ENCODE measurements at places on chromosomes 2 and 18. TPM values are rescaled to one million over a fixed set of nuclear protein-coding genes. Genes with fewer than 3 reads are reported as not detected.

DNA sequence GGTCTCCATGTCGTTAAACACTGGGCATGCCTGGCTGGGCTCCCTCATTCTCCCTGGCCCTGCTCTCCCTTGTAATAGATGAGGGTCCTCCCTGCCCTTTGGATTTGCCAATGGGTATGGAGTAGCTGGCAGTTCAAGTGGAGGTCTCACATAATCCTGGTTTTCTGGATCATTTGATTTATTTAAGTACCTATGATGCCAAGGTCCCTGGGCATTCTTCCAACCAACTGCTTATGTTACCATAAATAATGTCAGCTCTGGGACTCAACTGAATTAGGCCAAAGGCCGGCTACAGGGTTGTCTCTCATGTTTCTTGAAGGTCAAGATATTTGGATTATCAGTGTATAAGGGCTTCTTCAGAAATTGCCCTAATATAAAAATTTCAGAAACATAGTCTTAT lies 104.9 kb upstream of the LYPD6 start:
- no peak for DNase-seq
- H3K27ac ChIP-seq, result no peak overlapping the region
- no peaks in the 10 kb centered on the region for H3K36me3 ChIP-seq

GRCh38 chr2:218877331-218877730 lies 3.3 kb upstream of the WNT10A start:
- DNase-seq, result peak; percentile 69
- no peak overlapping the region for H3K27ac ChIP-seq
- H3K36me3 ChIP-seq, result no peaks in the 10 kb centered on the region
- peaks cover 23% of the 10 kb centered on the region for H3K27me3 ChIP-seq
- H3K4me3 ChIP-seq, result no peak overlapping the region

- no peak overlapping the region for H3K4me3 ChIP-seq
- H3K4me1 ChIP-seq, result no peaks in the 10 kb centered on the region
- no peak for DNase-seq
- no peak overlapping the region for H3K27ac ChIP-seq
Measured at GRCh38 chr2:66171530-66171929, 263.4 kb upstream of the MEIS1 start.

- H3K4me3 ChIP-seq, result no peak overlapping the region
- H3K36me3 ChIP-seq, result no peaks in the 10 kb centered on the region
- DNase-seq, result no peak
Measured at GRCh38 chr2:222017252-222017850, 281.4 kb downstream of the PAX3 start.

DNA sequence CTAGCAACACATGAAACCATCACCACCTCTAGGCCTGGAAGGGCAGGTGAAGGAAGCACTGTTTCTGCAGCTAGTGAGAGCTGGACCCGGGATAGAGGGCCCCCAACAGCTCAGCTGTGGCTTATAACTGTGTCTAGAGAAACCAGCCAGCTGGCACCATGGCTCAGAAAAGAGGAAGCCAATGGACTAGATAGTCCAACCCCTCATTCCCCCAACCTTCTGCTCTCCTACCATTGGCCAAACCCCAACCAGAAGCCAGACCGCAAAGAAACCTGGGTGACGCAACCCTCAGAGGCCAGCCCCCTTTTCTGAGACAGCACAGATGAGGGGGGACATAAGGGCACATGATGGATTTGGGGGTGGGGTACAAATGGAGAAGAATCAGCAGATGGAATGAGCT lies 24.3 kb downstream of the SMYD1 start:
- no peak for DNase-seq
- H3K27me3 ChIP-seq, result no peaks in the 10 kb centered on the region
- H3K4me3 ChIP-seq, result no peak overlapping the region
- no peak overlapping the region for H3K27ac ChIP-seq

DNA sequence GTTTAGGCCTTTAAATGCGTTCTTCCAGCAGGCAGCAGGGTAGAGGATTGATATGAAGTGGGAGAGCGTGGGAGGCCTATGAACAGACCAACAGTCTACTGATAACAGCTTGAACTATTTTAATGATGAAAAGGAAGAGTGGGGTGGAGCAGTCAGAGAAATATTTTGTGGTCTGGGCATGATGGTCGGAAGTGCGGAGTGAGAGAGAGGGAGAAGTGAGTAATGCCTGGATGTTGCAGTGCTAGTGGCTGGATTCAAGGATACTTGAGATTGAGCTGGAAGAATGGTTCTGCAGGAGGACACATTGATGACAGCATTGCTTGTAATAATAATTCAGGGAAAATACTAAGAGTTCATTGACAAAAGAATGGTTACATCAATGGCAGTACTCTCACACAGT lies 151.0 kb upstream of the DAPL1 start:
- H3K36me3 ChIP-seq, result no peaks in the 10 kb centered on the region
- no peak overlapping the region for H3K27ac ChIP-seq
- no peaks in the 10 kb centered on the region for H3K4me1 ChIP-seq
- no peak overlapping the region for H3K4me3 ChIP-seq
- no peak for DNase-seq

DNA sequence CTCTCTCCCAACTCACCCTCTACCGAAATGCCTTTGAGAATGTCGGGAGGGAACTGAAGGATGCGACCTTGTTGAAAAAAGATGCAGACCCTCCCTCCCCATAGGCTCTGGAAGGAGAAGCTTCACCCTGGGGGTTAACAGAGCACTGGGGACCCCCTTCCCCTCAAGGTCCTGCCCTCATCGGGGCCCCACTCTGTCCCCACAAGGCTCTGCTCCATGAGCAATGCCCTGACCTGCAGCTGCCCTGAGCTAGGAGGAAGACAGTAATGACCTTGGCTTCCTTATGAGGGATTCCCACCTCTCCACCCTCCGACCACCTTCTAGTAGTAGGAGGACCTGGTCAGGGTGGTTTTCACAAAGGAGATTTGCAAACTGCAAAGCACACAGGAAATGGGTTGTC lies 44.4 kb upstream of the HPCAL1 start:
- H3K27me3 ChIP-seq, result peaks cover 11% of the 10 kb centered on the region
- no peaks in the 10 kb centered on the region for H3K36me3 ChIP-seq
- DNase-seq, result peak; percentile 8
- no peak overlapping the region for H3K4me3 ChIP-seq

DNA sequence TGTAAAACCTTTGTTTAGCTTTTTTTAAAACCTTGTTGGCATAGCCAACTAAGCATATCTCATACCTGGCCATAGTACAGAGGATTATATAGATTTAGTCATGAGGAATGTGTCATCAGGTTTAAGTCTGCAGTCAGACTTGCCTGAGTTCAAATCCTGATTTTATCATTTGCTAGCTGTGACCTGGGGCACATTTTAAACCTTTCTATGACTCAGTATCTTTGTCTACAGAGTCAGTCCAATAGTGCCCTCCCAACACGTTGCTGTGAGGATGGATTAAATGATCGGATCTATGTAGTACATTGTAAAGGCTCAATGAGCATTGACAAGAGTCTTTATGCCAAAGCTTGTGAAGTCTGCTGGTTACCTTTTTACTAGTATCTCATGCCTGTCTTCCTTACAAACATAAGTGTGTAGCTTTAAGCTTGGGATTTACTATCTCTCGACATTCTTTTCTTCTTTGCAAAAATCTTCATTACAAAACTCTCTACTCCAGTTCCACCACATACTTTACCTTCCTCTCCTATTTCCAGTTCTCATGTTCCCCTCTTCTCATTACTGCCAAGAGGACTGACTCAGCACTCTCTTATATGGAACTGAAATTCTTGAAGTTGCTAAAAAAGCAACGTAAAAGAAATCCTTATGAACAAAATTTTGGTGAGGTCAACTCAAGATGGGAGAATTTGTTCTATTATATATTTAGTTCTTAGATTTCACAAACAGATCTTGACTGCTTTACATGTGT lies 68.1 kb upstream of the RBMS1 start:
- peaks cover 5% of the 10 kb centered on the region for H3K4me1 ChIP-seq
- no peaks in the 10 kb centered on the region for H3K36me3 ChIP-seq
- no peaks in the 10 kb centered on the region for H3K27me3 ChIP-seq
- H3K4me3 ChIP-seq, result no peak overlapping the region
- H3K27ac ChIP-seq, result no peak overlapping the region

GRCh38 chr2:130985206-130985780 lies 108.0 kb downstream of the FAM168B start:
- no peak for DNase-seq
- no peaks in the 10 kb centered on the region for H3K36me3 ChIP-seq
- H3K4me1 ChIP-seq, result peaks cover 19% of the 10 kb centered on the region
- no peak overlapping the region for H3K4me3 ChIP-seq
- H3K27ac ChIP-seq, result peak overlapping the region; percentile 11

GRCh38 chr18:58136879-58137278 lies 92.9 kb downstream of the NEDD4L start:
- H3K36me3 ChIP-seq, result no peaks in the 10 kb centered on the region
- peaks cover 15% of the 10 kb centered on the region for H3K4me1 ChIP-seq
- no peak overlapping the region for H3K27ac ChIP-seq
- DNase-seq, result no peak
- no peaks in the 10 kb centered on the region for H3K27me3 ChIP-seq
- no peak overlapping the region for H3K4me3 ChIP-seq

GRCh38 chr18:53380063-53380639 lies 844.3 kb downstream of the MBD2 start:
- no peak overlapping the region for H3K4me3 ChIP-seq
- no peak for DNase-seq
- H3K27me3 ChIP-seq, result no peaks in the 10 kb centered on the region
- H3K4me1 ChIP-seq, result no peaks in the 10 kb centered on the region

GRCh38 chr2:86039963-86040655 lies 65.6 kb downstream of the POLR1A start:
- peaks cover 62% of the 10 kb centered on the region for H3K4me1 ChIP-seq
- H3K36me3 ChIP-seq, result peaks cover 46% of the 10 kb centered on the region
- H3K27me3 ChIP-seq, result no peaks in the 10 kb centered on the region

GRCh38 chr2:51707625-51708024 lies 675.7 kb upstream of the NRXN1 start:
- no peak overlapping the region for H3K4me3 ChIP-seq
- DNase-seq, result no peak
- H3K36me3 ChIP-seq, result no peaks in the 10 kb centered on the region
- no peak overlapping the region for H3K27ac ChIP-seq
- H3K27me3 ChIP-seq, result no peaks in the 10 kb centered on the region

DNA sequence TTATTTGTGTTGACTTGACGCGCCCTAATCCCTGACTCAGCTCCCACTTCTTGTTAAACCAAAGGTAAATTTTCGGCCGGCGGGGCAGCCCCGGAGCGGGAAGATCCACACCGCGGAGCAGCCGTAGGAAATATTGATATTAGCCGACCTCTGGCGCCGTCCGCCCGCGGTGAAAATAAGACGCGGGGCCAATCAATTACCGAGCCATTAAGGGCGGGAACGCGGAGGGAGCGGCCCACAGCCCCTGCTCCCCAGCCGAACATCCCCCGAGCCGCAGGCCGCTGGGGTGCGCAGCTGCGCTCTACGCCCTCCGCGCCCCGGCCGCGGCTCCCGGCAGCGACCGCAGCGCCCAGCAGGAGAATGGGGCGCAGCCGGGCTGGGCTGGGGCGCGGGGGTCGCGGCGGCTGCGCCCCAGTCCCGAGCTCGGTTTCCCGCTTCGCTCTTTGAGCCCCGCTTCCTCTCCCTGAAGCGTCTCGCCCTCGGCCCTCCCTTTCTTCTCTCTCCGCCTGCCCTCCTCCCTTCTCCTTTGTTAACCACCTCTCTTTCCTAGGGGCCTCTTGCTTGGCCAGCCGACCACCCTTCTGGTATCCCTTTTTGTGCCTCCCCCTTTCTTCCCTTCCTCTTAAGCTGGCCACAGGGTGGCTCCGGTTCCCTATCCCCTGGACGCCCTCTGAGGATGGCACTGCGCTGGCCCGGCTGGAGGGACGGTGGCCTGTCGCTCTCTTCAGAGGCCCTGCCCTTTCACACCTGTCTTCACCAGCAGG lies 40.9 kb downstream of the CELF4 start:
- H3K27ac ChIP-seq, result no peak overlapping the region
- no peak overlapping the region for H3K4me3 ChIP-seq
- H3K4me1 ChIP-seq, result no peaks in the 10 kb centered on the region
- DNase-seq, result no peak
- H3K27me3 ChIP-seq, result peaks cover 48% of the 10 kb centered on the region

DNA sequence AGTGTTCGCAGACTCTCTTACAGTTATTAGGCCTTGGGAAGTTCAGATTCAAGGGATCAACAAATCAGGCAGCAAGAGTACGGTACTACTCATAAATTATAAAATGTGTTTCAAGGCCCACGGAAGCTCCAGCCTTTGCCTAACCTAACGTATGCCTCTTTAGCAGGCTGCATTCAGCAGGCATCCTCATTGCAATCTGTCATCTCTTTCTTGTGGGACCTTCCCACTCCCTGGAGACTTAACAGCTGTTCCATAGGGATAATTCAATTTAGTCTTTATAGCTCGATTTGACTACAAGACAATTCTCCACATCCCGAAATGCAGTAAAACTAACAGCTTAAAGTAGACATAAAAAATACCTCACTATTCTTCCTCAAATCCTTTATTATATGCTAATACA lies 453.7 kb downstream of the CNTNAP5 start:
- H3K27ac ChIP-seq, result no peak overlapping the region
- no peak overlapping the region for H3K4me3 ChIP-seq
- no peak for DNase-seq
- H3K27me3 ChIP-seq, result no peaks in the 10 kb centered on the region
- H3K36me3 ChIP-seq, result no peaks in the 10 kb centered on the region

DNA sequence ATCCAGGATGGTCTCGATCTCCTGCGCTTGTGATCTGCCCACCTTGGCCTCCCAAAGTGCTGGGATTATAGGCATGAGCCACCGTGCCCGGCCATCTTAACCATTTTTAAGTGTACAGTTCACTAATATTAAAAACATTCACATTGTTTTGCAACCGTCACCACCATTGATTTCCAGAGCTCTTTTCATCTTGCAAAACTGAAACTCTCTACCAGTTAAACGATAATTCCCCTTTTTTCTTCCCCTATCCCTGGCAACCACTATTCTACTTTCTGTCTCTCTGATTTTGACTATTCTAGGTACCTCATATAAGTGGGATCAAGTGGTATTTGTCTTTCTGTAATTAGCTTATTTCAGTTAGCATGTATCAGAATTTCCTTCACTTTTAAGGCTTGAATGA lies 16.8 kb upstream of the NEUROD1 start:
- H3K4me1 ChIP-seq, result peaks cover 11% of the 10 kb centered on the region
- no peak overlapping the region for H3K4me3 ChIP-seq
- DNase-seq, result no peak
- no peak overlapping the region for H3K27ac ChIP-seq
- H3K36me3 ChIP-seq, result no peaks in the 10 kb centered on the region

- H3K36me3 ChIP-seq, result no peaks in the 10 kb centered on the region
- no peak for DNase-seq
- no peak overlapping the region for H3K27ac ChIP-seq
- H3K4me1 ChIP-seq, result peaks cover 6% of the 10 kb centered on the region
- no peaks in the 10 kb centered on the region for H3K27me3 ChIP-seq
Measured at GRCh38 chr18:37385846-37386778, 179.5 kb downstream of the CELF4 start.

- DNase-seq, result no peak
- H3K4me3 ChIP-seq, result no peak overlapping the region
- peaks cover 29% of the 10 kb centered on the region for H3K27me3 ChIP-seq
Measured at GRCh38 chr2:219567791-219568361, 3.5 kb downstream of the OBSL1 start.

Gene ATF2
- total RNA-seq, result 56.4 TPM

Gene FECH
- total RNA-seq, result 79.2 TPM

Gene TACR1
- total RNA-seq, result not detected

Gene CRYGD
- not detected for total RNA-seq

Gene SLC23A3
- 1.5 TPM for total RNA-seq

Gene BMP10
- total RNA-seq, result not detected

Gene ANTXR1
- total RNA-seq, result 47.6 TPM

Gene LRP1B
- total RNA-seq, result 0.10 TPM

Gene CHRND
- not detected for total RNA-seq

Gene MAP3K19
- not detected for total RNA-seq

Gene LHCGR
- not detected for total RNA-seq

Measured in spleen (tissue), 13 donors.